ENCODE measurements at places on chromosomes 12 and 14. TPM values are rescaled to one million over a fixed set of nuclear protein-coding genes. Genes with fewer than 3 reads are reported as not detected.

SIX1 gene
- 4.6 TPM for total RNA-seq

SDS gene
- not detected for total RNA-seq

CD163 gene
- 15.0 TPM for total RNA-seq

KRT6C gene
- 3.5 TPM for total RNA-seq

SERPINA12 gene
- total RNA-seq: 16.9 TPM

FAM186B gene
- total RNA-seq: 0.59 TPM
